ENCODE measurements at places on chromosomes 5 and 9.

GRCh38 chr5:174109698-174110260, 64.3 kb downstream of the NSG2 start:
- DNase-seq, result no peak

GRCh38 chr5:179170606-179171005, 110.4 kb downstream of the ZNF354C start:
- DNase-seq, result no peak

GRCh38 chr9:16974436-16974835, 104.0 kb upstream of the BNC2 start:
- DNase-seq, result no peak

- peak; percentile 23 for DNase-seq
These were observed 612.1 kb downstream of the PTPRD start for GRCh38 chr9:10000669-10001068.

DNA sequence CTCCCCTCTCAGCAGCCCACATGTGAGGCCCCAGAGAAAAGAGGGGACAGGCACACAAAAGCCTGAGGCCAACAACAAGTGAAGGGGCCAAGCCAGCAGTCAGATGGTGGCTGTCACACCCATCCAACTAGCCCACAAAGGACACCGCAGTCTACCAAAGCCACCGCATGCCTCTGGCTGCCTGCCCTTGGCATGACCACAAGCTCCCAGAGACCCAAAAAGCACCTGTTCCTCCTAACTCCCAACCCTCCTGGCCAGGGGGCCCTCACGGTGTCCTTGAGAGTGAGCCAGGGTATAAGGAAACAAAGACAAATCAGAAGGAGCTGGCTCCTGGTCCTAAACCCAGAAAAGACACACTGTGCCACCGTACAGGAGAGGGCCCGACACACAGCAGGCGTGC, 77.8 kb upstream of the LRRTM2 start:
- no peak for DNase-seq

GRCh38 chr5:6525910-6526309, 77.3 kb downstream of the UBE2QL1 start:
- peak; percentile 47 for DNase-seq

GRCh38 chr5:80174790-80175189, 81.1 kb downstream of the SERINC5 start:
- no peak for DNase-seq

- DNase-seq, result no peak
These were observed 476.3 kb downstream of the CCDC171 start for GRCh38 chr9:16029046-16029615.
